Activated CD8-positive, alpha-beta T cell treated with anti-CD3 and anti-CD28 coated beads for 36 hours (primary cell): ENCODE measurements at places on chromosomes 3 and 15. TPM values are rescaled to one million over a fixed set of nuclear protein-coding genes. Genes with fewer than 3 reads are reported as not detected.

- H3K27me3 ChIP-seq: no peaks in the 10 kb centered on the region
- no peaks in the 10 kb centered on the region for H3K36me3 ChIP-seq
- no peaks in the 10 kb centered on the region for H3K4me1 ChIP-seq
- H3K27ac ChIP-seq: no peak overlapping the region
Measured at GRCh38 chr3:9087831-9088413, 124.7 kb upstream of the RAD18 start.

DNA sequence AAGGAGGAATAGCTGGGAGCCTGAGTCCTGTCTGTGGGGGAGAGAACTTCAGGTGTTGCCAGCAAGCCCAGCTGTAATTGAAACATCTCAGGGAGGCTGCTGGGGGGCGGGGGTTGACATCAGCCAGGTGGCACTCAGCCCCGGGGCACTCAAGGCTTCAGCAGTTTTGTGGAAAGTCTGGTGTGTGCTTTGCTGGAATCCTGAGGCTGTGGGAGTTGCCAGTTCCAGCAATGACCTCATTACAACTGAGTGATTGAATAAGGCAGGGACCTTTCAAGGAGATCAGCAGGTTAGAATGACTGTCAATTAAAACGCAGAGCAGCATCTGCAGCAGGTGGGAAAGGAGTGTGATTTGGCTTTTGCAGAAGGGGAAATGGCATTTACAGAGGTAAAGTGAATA lies 75.7 kb downstream of the FAM43A start:
- no peak overlapping the region for H3K4me3 ChIP-seq
- H3K4me1 ChIP-seq: no peaks in the 10 kb centered on the region
- H3K27me3 ChIP-seq: peaks cover 3% of the 10 kb centered on the region
- no peaks in the 10 kb centered on the region for H3K36me3 ChIP-seq
- no peak overlapping the region for H3K27ac ChIP-seq

The TM4SF4 gene
- total RNA-seq: not detected

The ASB14 gene
- total RNA-seq: not detected

DNA sequence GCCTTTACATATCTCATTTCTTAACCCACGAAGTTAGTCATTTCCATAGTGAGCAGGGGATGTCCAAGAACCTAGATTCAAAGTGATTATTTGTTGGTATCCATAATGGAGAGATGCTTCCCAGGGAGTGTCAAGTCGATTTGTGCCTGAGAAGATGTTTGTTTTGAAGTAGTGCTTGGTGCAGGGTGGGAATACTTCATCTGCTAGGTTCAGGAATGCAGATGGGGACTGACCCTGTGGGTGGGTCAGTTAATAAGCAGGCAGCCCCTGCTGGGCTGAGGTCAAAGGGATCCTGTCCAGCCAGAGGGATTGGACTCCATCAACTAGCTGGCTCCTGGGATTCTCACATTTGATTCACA lies 44.1 kb upstream of the VILL start:
- no peak for DNase-seq
- H3K27ac ChIP-seq: no peak overlapping the region
- peaks cover 2% of the 10 kb centered on the region for H3K4me1 ChIP-seq
- no peaks in the 10 kb centered on the region for H3K36me3 ChIP-seq
- no peaks in the 10 kb centered on the region for H3K27me3 ChIP-seq

- no peak overlapping the region for H3K27ac ChIP-seq
- no peaks in the 10 kb centered on the region for H3K27me3 ChIP-seq
- no peaks in the 10 kb centered on the region for H3K36me3 ChIP-seq
- no peak for DNase-seq
- H3K4me3 ChIP-seq: no peak overlapping the region
- H3K4me1 ChIP-seq: peaks cover 8% of the 10 kb centered on the region
Measured at GRCh38 chr3:73094951-73095350, 33.5 kb downstream of the EBLN2 start.

DNA sequence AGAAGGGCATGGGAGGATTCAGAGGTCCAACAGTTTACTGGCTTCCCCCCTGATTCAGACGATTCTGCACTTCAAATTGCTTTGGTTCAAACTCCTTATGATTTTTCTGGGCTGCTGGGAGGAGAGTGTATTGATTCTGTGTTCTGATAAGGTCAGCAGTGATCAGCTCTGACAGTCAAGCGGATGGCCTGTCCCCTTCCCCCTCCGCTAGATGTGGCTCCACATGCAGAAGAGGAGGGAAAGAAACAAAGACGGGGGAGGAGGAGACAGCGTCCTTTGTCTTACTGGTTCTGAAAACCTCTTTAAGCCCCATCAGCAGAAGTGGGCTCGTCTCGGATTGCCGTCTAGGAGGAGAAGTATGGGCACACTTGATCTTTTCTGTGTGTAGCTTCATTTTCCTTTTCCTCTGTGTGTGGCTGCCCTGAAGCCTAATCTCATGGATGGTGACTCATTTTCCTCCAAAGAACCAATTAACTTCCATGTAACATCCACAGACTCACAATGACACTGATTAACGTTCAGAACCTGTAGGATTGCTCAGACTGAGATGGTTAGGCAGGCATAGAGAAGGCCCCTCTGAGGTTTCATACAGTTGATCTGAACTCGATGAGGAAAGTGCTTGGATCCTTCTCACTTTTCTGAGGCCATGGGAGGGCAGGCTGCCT lies 162.4 kb upstream of the PPP2R3A start:
- H3K27ac ChIP-seq: no peak overlapping the region
- H3K4me1 ChIP-seq: no peaks in the 10 kb centered on the region
- no peaks in the 10 kb centered on the region for H3K27me3 ChIP-seq
- no peaks in the 10 kb centered on the region for H3K36me3 ChIP-seq

DNA sequence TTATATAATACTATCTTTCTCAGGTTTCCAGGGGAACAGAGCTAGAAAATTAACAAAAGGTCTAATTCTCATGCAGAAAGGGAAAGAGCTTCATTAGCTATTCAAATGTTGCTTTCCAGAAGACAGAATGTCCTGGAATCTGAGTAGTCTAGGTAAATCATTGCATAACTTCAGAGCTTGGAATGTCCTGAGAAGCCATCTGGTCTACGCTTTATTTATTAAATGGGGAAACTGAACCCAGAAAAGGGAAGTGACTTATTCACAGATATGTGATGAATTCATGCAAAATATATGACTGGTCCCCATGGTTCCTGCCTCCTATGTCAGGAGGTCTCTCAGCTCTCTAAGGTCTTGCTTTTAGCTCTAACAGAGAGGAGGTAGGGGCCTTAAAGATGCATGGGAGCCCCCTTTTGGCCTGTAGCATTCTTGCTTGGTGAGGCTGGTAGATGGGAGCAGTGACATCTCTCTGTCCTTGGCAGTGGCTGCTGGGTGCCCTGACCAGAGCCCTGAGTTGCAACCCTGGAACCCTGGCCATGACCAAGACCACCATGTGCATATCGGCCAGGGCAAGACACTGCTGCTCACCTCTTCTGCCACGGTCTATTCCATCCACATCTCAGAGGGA lies 99.2 kb downstream of the CEMIP start:
- no peak for DNase-seq
- H3K4me1 ChIP-seq: no peaks in the 10 kb centered on the region
- no peak overlapping the region for H3K4me3 ChIP-seq
- peaks cover 7% of the 10 kb centered on the region for H3K27me3 ChIP-seq
- H3K27ac ChIP-seq: no peak overlapping the region

- no peaks in the 10 kb centered on the region for H3K4me1 ChIP-seq
- H3K36me3 ChIP-seq: no peaks in the 10 kb centered on the region
- H3K4me3 ChIP-seq: no peak overlapping the region
Measured at GRCh38 chr3:131989318-131989717, 45.5 kb downstream of the CPNE4 start.
